Metanephros (tissue), 2 donors: ENCODE measurements at places on chromosomes 1 and 21. TPM values are rescaled to one million over a fixed set of nuclear protein-coding genes. Genes with fewer than 3 reads are reported as not detected.

LENEP gene
- not detected for total RNA-seq

SCP2 gene
- total RNA-seq: 105 TPM

GPR37L1 gene
- total RNA-seq: 0.06 TPM

PLEKHA6 gene
- total RNA-seq: 43.4 TPM

FAM43B gene
- total RNA-seq: 1.2 TPM

KRTAP13-2 gene
- not detected for total RNA-seq

MSH4 gene
- 0.47 TPM for total RNA-seq

FAM131C gene
- 1.7 TPM for total RNA-seq

ITLN1 gene
- total RNA-seq: 3.2 TPM

S100A3 gene
- total RNA-seq: not detected

TMCO1 gene
- 49.9 TPM for total RNA-seq

FGR gene
- 10.9 TPM for total RNA-seq

FALEC gene
- not detected for total RNA-seq

OR2T11 gene
- total RNA-seq: 0.06 TPM

GRIK1 gene
- 1.5 TPM for total RNA-seq

FMOD gene
- total RNA-seq: 41.8 TPM

PRAMEF13 gene
- total RNA-seq: not detected

ARHGAP29 gene
- 83.4 TPM for total RNA-seq

OPN3 gene
- 22.9 TPM for total RNA-seq

CRYZL1 gene
- 41.6 TPM for total RNA-seq

CD5L gene
- total RNA-seq: 0.35 TPM

SLFNL1 gene
- total RNA-seq: 1.2 TPM

HSD3B2 gene
- 1.3 TPM for total RNA-seq

RGSL1 gene
- not detected for total RNA-seq

KMO gene
- total RNA-seq: 7.8 TPM
